ENCODE measurements at places on chromosomes 5 and 9.

- no peak for DNase-seq
Observed at GRCh38 chr9:70435948-70436347, 21.5 kb upstream of the KLF9 start.

- no peak for DNase-seq
Observed at GRCh38 chr9:80797831-80798688, 891.3 kb downstream of the TLE1 start.

GRCh38 chr9:26548781-26549290 is 343.8 kb downstream of the CAAP1 start:
- no peak for DNase-seq

DNA sequence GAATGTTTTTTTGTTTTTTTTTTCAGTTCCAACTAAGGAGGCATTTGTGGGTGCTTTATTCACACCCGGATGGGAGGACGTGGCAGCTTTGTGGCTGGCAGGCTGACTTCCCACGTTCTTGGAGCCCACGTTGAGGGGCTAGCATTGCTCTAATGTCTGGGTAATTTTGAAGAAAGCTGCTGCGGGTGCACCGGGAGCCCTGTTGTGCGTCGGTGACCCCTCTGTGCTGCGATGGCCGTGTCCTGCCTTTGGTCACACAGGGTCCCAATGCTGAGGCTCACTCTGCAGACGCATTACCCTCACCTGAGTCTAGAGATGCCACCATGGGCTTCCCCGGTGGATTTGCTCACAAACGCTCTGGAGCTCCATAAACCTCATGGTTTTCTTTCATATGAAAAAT is 34.2 kb downstream of the NDUFS6 start:
- DNase-seq = no peak

DNA sequence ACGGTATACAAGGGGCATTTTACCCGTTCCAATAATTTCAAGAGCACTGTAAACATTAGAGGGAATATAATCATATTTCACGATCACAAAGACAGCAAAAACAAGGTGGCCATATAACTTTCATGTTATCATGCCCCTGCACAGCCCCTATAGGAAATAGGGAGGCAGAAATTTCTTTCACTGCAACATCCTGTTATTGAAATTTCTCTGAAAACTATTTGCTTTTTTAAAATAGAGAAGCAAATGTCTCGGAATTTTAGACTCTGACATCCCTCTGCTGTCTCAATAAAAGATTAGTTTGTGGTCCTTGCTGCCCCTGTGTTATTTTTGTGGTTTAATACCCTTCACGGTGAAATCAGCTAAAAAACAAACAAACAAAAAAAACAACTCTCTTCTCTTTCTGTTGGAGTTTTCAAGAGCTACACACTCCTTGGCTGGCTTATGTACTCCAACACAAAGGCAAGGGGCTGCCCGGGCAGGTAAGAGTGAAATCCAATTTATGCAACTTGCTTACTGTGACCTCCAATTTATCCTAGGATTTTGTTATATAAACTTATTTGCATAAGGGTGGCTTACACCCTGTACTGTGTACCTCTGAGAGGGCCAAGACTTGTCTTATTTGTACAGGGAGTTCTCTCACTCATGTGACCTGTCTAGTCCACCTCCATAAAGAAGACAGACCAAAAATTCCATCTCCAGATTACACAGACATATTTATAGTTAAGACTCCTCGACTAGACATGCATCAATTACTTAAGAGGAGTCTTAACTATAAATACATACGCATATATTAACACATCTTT is 223.6 kb downstream of the MLLT3 start:
- no peak for DNase-seq

- no peak for DNase-seq
Observed at GRCh38 chr9:99878651-99879050, 27.8 kb upstream of the STX17 start.

- no peak for DNase-seq
Observed at GRCh38 chr5:142506046-142506445, 179.8 kb downstream of the FGF1 start.

DNA sequence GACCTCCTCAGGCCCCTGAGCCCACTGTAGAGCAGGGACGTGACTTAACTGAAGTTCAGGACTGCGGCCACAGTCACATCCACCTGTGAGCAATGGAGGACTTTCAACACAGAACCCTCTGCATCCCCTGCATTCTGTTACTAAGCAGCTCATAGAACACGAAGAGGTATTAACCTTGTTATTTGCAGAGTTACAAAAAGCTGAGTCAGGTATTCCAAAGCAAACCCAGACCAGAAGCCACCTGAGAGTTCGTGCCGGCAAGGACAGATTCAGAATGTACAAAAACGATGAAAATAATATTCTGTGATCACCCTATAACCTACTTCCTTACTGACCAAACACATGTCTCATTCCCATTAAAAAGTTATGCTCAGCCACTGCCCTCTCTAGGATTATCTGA is 33.0 kb upstream of the PRSS3 start:
- no peak for DNase-seq

DNA sequence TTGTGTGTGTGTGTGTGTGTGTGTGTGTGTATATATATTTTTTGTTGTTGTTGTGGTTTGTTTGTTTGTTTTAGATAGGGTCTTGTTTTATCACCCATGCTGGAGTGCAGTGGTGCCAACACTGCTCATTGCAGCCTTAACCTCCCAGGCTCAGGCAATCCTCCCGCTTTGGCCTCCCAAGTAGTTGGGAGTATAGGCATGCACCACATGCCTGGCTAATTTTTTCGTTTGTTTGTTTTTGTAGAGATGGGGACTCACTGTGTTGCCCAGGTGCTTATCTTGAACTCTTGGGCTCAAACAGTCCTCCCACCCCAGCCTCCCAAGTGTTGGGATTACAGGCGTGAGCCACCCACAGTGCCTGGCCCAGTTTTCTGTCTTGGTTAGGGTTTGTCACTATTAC is 77.3 kb downstream of the GAPVD1 start:
- DNase-seq = no peak

GRCh38 chr5:109411627-109412026 is 1.9 kb upstream of the PJA2 start:
- peak; percentile 92 for DNase-seq

DNA sequence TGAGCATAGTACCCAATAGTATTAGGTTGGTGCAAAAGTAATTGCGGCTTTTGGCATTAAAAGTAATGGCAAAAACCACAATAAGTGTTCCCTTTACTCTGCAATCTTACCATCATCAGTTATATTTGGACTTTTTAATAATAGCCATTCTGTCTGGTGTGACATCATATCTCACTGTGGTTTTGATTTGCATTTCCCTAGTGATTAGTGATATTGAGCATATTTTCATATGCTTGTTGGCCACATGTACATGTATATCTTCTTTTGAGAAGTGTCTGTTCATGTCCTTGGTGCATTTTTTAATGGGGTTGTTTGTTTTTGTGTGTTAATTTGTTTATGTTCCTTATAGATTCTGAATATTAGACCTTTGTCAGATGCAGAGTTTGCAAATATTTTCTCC is 289.9 kb downstream of the FAM170A start:
- DNase-seq = no peak

GRCh38 chr5:122014236-122014935 is 52.6 kb downstream of the SRFBP1 start:
- DNase-seq = no peak

- DNase-seq = no peak
Observed at GRCh38 chr9:133048595-133048994, 13.2 kb upstream of the CEL start.

DNA sequence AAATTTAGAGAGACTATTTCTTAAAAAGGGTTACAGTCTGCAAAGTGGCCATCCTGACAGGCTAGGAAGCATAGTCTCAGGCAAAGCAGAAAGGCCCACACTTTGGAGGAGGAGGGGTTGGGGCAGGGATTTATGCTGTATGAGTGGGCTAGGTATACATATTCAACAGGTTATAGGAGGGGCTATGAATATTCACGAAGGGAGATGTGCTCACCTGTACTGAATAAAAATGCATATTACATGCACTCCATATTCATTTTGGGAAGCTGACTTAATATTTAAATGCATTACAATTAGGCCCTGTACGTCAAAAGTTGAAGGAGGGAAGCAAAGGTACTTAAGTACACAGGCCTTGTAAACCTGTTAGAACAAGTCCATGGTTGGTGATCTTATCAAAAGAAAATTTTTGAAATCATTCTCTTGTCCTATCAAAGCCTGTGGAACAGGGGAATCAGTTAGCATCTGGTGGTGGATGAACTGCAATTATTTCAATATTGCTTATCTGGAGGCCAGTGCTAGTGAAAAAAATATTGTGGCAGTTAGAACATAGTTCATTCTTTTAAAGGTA is 1.6 kb downstream of the CENPP start:
- no peak for DNase-seq

GRCh38 chr9:107228496-107229039 is 54.5 kb upstream of the RAD23B start:
- no peak for DNase-seq

DNA sequence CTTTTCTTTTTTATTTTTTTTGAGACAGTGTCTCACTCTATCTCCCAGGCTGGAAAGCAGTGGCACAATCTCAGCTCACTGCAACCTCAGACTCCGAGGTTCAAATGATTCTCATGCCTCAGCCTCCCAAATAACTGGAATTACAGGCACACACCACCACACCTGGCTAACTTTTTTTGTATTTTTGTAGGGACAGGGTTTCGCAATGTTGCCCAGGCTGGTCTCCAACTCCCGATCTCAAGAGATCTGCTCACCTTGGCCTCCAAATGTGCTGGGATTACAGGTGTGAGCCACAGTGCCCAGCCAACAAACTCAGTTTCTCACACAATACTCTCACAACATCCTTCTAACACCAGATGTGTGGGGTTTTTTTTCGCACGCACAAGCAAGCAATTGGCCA is 22.1 kb downstream of the AFF4 start:
- DNase-seq = no peak

DNA sequence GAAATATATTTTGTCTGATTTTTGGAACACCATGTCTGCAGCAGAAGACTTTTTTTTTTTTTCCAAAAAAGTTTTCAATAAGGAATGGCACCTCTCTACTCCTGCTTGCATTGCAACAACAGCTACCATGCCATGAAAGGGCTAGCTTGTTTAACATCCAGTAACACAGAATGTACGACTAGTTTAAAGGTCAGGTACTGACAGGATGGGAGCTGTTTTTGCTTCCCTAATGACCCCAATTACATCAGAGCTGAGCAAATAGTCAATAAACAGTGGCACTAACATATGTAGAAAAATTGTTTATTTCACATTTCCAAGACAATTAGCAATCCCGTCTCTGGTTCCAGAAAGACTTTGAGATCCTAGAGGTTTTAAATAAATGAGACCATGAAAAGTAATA is 693.8 kb downstream of the NR2F1-AS1 start:
- DNase-seq = no peak

DNA sequence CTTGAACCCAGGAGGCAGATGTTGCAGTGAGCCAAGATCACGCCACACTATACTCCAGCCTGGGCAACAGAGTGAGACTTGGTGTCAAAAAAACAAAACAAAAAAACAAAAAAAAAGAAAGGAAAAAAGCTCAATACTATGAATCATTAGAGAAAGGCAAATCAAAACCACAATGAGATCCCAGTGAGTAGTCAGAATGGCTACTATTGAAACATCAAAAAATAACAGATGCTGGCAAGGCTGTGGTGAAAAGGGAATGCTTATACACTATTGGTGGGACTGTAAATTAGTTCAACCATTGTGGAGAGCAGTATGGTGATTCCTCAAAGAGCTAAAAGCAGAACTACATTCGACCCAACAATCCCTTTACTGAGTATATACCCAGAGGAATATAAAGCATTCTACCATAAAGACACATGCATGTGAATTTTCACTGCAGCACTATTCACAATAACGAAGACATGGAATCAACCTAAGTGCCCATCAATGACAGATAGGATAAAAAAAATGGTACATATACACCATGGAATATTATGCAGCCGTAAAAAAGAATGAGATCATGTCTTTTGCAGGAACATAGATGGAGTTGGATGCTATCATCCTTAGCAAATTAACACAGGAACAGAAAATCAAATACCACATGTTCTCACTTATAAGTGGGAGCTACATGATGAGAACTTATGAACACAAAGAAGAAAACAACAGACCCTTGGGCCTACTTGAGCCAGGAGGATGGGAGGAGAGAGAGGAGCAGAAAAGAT is 81.9 kb upstream of the ARRDC3 start:
- DNase-seq = no peak

DNA sequence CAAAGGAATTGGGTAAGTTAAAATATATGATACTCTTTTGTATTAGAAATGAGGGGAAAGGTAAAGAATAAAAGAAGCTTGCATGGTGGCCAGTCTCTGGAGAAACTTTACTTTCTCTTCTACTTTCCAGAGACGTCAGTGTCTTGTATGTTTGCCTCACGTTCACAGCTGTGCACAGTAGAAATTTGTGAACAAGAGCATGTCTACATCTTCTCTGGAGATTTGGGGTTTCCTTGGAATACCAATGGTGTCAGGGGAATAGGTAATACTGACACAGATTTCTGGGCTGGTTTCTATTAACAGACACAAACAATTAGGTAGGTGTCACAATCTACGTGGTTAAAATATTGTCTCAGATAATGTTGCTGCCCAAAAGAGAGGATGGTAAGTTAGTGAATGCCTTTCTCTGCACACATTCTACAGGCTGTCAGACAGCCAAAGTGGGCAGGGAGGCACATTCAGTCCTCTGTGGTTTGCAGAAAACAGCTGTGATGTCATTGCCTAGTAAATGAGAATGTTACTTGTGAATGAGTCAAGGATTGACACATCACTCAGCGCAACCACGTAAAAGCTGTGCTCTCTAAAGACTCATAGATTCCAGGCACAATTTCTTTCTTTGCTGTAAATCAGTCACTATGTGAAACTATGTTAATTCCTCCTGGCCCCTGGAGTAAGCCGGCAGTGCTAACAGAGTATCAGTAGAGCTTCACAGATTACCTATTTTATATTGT is 397.1 kb downstream of the MAN2A1 start:
- peak; percentile 73 for DNase-seq

DNA sequence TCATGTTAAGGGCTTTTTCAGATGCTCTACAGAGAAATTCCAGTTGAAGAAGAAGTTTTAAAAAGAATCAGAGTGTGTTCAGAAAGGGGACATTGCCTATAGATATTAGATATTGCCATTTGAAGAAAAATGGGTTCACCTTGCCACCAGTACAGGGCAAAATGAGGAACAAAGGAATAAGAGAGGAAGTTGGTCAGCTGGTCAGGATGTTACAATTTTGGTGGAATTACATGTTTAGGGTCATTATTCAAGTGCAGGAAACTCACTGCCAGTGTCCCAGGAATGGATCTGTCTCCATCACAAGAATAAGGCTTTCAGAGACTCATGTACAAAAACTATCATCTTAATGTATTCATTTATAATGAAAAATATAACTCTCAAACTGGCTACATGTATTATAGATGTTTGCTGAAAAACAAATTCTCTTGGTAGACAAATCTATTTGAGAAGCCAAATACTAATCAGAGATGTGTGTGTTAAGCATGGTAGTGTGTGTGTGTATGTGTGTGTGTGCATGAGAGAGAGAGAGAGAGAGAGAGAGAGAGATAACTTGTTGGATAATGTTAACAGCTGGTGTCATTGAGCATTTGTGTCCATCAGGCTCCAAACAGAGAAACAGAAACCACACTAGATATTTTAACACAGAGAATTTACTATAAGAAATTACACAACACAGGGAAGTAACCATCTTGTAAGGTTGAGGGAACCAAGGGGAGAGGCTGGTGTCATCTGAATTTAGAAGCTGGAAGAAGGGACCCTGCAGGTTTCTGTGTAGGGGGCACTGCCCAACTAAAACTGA is 5.0 kb upstream of the C1QTNF3 start:
- no peak for DNase-seq

Data from AG04449 (cell line).